ENCODE measurements at places on chromosomes 2 and 18.

GRCh38 chr2:72583376-72583775 lies 242.5 kb downstream of the EXOC6B start:
- no peak for DNase-seq

GRCh38 chr2:85787282-85787980 lies 33.6 kb downstream of the ATOH8 start:
- DNase-seq, result no peak

GRCh38 chr2:64220894-64221617 lies 76.8 kb upstream of the PELI1 start:
- no peak for DNase-seq

GRCh38 chr2:70247364-70248180 lies 856 bp downstream of the TIA1 start:
- DNase-seq, result no peak

DNA sequence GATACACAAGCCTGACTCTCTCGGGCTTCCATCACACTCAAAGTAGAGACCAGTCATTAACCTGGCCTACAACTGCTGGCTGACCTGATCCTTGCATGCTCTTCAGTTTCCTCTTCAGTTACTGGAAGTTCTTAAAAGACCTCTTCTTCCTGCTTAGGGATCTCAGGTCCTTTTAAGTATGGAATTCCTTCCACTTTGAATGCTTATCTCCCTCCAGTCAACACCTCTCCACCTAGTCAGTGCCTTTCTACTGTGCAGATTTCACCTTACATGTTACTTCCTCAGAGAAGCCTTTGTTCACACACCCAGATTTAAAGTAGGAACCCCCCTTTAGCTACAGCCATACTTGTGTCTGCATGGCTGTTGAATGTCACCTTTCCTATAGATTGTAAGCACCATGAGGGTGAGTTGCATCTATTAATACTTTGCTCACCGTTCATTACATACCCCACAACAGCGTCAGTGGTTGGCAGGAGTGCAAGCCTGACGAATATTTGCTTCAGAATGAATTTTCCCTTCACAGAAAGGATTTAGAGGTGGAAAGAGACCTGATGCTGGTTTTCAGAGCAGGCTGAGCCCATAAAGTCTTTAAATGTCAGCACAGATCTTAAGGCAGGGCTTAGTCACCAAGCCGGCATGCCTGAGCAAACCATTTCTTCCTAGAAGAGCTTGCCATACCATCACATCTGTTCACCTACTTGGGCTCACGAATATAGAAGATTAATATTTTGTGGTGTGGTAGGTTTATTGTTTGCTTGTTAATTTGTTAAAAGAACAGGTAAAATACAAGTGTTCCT lies 90.1 kb downstream of the ACVR1 start:
- no peak for DNase-seq

- DNase-seq, result no peak
Measured at GRCh38 chr2:2800697-2801096, 469.6 kb upstream of the MYT1L start.

- DNase-seq, result no peak
Measured at GRCh38 chr2:219124381-219125110, 36.1 kb downstream of the NHEJ1 start.

- DNase-seq, result no peak
Measured at GRCh38 chr18:55186588-55186987, 227.3 kb upstream of the CCDC68 start.

GRCh38 chr2:24913911-24914310 lies 6.1 kb downstream of the ADCY3 start:
- no peak for DNase-seq

- DNase-seq, result no peak
Measured at GRCh38 chr2:110126906-110127305, 11.3 kb upstream of the MALL start.

- DNase-seq, result no peak
Measured at GRCh38 chr2:25546852-25547251, 126.5 kb downstream of the DTNB start.

- DNase-seq, result no peak
Measured at GRCh38 chr2:45724335-45724734, 72.9 kb downstream of the PRKCE start.

DNA sequence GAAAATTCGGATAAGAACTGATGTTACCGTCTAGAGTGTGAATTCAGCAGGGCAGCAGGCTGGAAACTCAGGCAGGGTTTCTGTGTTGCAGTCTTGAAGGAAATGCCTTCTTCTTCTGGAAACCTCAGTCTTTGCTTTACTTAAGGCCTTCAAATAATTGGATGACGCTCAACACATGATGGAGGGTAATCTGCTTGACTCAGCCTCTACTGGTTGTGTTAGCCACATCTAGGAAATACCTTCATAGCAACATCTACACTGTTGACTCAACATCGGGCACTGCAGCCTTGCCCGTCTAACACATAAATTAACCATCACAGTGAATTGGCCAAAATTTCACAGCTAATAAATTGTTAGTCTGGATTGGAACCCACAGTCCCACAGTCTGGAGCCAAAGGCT lies 37.2 kb downstream of the YPEL5 start:
- DNase-seq, result no peak

DNA sequence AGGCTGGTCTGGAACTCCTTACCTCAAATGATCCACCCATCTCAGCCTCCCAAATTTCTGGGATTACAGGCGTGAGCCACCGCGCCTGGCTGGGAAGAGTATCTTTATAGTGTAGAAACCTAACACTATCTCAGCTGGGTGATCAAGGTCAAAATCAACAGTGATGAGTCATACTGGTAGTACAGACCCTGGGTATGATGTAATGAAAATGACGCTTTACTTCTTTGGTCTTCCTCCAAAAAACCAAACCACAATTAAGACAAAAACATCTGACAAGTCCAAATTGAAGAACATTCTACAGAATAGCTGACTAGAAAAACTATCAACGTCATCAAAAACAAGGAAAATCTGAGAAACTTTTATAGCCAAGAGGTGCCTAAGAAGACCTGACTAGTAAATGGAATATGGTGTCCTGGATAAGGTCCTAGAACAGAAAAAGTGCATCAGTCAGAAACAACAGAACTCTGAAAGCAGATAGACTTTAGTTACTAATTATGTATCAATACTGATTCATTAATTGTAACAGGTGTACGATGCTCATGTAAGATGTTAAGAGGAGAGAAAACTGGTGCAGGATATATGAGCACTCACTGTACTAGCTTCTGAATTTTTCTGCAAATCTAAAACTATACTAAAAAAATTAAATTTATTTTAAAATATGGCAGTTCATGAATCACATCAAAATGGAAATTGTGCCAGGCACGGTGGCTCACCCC lies 25.4 kb downstream of the PDCL3 start:
- no peak for DNase-seq

GRCh38 chr2:139064159-139064558 lies 284.0 kb upstream of the NXPH2 start:
- DNase-seq, result no peak

GRCh38 chr2:180472133-180472532 lies 465.0 kb upstream of the CWC22 start:
- DNase-seq, result no peak
